Naive B cell (primary cell): ENCODE measurements at places on chromosomes 4 and X. TPM values are rescaled to one million over a fixed set of nuclear protein-coding genes. Genes with fewer than 3 reads are reported as not detected.

GRCh38 chrX:45862801-45863200 lies 662.1 kb upstream of the DIPK2B start:
- H3K36me3 ChIP-seq = no peaks in the 10 kb centered on the region
- H3K4me1 ChIP-seq = no peaks in the 10 kb centered on the region
- no peak overlapping the region for H3K27ac ChIP-seq
- no peak overlapping the region for H3K4me3 ChIP-seq
- no peak for DNase-seq
- H3K27me3 ChIP-seq = no peaks in the 10 kb centered on the region

- peaks cover 18% of the 10 kb centered on the region for H3K27me3 ChIP-seq
- H3K4me1 ChIP-seq = no peaks in the 10 kb centered on the region
- no peak overlapping the region for H3K27ac ChIP-seq
- no peak overlapping the region for H3K4me3 ChIP-seq
- DNase-seq = no peak
- H3K36me3 ChIP-seq = no peaks in the 10 kb centered on the region
Measured at GRCh38 chrX:17214962-17215361, 160.0 kb upstream of the NHS start.

GRCh38 chrX:116499780-116500179 lies 37.0 kb upstream of the CT83 start:
- no peak overlapping the region for H3K4me3 ChIP-seq
- no peaks in the 10 kb centered on the region for H3K27me3 ChIP-seq
- no peaks in the 10 kb centered on the region for H3K36me3 ChIP-seq
- no peaks in the 10 kb centered on the region for H3K4me1 ChIP-seq
- DNase-seq = no peak

DNA sequence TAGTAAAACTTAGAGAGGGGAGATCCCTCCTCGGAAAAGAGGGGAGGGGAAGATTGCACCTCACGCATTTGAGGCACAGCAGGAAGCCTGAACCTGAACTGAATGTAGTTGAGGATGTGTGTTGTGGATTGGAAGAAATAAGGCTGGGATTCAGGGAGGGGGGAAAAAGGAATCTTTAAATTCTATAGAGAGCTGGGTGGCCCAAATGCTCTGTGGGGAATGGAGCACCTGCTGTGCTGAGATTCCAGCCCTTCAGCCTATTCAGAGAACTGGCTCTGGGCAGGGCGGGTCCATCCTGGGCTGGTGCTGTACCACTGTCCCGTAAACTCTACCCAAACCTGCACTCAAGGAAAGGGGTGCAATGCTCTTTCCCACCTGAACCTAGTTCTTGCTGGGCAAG lies 4.1 kb downstream of the FOXO4 start:
- H3K36me3 ChIP-seq = no peaks in the 10 kb centered on the region
- H3K4me3 ChIP-seq = no peak overlapping the region
- peaks cover 41% of the 10 kb centered on the region for H3K4me1 ChIP-seq
- DNase-seq = no peak
- H3K27me3 ChIP-seq = no peaks in the 10 kb centered on the region

DNA sequence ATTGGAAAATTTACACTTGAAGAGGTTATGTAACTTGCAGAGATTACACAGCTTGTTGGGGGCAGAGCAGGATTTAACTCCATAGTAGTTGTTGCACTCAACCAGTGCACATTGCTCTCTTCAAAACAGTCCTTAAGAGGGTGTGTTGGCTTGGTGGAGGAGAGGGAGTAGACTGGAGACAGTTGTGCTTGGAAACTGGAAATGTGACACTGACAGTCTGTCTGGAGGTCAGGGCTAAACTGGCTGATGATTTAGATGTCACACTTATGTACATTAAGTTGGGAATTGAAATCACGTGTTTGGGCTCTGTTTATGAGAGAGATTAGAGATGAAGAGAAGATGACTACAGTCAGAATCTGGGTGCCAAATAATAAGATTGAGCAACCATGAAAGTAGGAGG lies 32.9 kb downstream of the CCSER1 start:
- peaks cover 32% of the 10 kb centered on the region for H3K4me1 ChIP-seq
- no peak overlapping the region for H3K4me3 ChIP-seq
- H3K36me3 ChIP-seq = no peaks in the 10 kb centered on the region
- DNase-seq = no peak
- no peaks in the 10 kb centered on the region for H3K27me3 ChIP-seq

GRCh38 chr4:110197529-110198042 lies 829 bp downstream of the ELOVL6 start:
- no peaks in the 10 kb centered on the region for H3K36me3 ChIP-seq
- H3K4me1 ChIP-seq = peaks cover 32% of the 10 kb centered on the region
- DNase-seq = peak; percentile 20
- peak overlapping the region; percentile 96 for H3K4me3 ChIP-seq
- H3K27me3 ChIP-seq = no peaks in the 10 kb centered on the region

DNA sequence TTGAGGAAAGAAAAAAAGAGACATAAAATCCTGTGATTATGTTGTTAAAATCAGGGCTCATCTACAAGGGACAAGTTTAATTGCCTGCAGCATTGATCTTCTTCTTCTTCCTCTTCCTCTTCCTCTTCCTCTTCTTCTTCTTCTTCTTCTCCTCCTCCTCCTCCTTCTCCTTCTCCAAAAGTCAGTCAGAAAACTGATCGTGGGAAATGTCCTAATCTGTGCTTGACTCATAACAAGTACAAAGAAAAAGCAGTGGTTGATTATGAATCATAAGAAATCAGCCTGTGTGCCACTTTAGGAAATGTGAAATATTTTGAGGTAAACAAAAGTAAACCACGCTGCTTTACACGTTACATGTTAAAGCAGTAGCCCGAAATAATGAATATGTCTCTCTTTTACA lies 2.7 kb upstream of the ATP10D start:
- H3K4me3 ChIP-seq = peak overlapping the region; percentile 0
- peaks cover 43% of the 10 kb centered on the region for H3K4me1 ChIP-seq
- H3K36me3 ChIP-seq = peaks cover 8% of the 10 kb centered on the region
- peak overlapping the region; percentile 93 for H3K27ac ChIP-seq
- DNase-seq = no peak
- no peaks in the 10 kb centered on the region for H3K27me3 ChIP-seq

DNA sequence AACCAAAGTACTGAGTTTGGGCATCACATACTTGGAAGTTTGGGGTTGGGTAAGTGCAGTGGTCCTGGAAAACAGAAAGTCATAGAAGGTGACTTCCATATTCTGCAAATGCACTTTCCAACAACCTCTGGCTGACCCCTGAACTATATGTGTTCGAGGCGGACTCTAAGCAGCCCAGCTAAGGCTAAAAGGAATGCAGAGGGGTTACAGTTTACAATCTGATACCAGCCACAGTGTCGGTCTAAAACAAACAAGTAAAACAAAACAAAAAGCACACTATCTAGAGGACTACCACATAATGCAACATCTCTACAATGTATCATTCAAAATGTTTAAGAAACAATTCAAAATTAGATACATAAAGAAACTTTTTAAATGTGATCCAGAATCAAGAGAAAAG lies 185.6 kb downstream of the ADAMTS3 start:
- DNase-seq = no peak
- no peaks in the 10 kb centered on the region for H3K27me3 ChIP-seq
- H3K27ac ChIP-seq = no peak overlapping the region
- no peak overlapping the region for H3K4me3 ChIP-seq
- no peaks in the 10 kb centered on the region for H3K4me1 ChIP-seq

DNA sequence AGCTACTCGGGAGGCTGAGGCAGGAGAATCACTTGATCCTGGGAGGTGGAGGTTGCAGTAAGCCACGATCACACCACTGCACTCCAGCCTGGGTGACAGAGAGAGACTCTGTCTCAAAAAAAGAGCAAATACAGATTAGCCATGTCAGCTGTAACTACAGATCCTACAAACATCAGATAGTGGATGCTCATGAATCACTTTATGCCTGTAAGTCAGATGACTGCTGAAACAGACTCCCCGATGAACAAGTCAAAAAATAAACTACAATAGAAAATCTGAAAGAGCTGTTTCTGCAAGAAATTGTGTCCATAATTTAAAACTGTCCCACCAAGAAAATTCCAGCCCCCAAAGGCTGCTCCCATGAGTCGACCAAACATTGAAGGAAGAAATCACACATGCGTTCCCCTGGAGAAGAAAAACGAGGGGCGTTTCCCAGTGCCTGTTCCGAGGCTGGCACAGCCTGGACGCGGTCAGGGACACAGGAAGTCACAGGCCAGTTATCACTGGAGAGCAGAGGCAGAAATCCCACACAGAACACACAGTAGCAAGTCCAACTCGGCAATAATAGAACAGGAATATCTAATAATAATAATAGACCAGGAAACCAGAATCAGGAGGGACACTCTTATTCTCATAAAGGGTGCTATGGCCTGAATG lies 30.0 kb upstream of the GTPBP6 start:
- no peak for DNase-seq
- no peak overlapping the region for H3K27ac ChIP-seq
- no peak overlapping the region for H3K4me3 ChIP-seq

DNA sequence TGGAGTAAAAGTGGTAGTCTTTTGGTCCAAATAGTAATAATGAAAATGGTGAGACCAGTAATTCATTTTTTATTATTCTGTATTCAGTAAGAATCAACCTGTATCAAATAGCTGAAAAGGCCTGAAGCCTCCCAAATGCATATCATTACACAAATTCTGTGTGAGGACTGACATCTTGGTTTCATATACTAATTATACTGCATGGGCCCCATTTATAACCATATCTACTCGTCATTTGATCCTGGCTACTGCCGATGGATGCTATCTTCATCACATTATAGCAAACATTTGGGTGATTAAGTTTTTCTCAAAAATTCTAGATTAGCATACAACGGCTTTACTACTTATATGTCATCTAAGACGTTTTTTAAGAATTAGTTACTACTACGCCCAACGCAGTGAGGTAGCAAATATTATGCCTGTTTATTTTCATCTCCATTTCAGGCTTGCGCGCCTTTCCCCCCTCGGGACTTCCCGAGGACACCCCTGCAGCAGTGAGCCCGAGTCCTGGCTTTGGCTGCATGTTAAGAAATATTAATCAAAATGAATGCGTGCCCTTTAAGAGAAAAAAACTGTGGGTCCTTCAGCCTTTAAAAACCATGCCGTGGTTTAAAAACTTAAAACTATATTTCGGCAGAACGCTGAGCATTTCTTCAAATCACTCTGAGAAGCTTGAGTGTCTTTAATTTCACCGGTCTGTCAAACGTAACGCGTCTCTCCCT lies 814 bp upstream of the MMAA start:
- H3K4me1 ChIP-seq = peaks cover 20% of the 10 kb centered on the region
- H3K4me3 ChIP-seq = peak overlapping the region; percentile 98
- H3K27ac ChIP-seq = peak overlapping the region; percentile 92
- no peaks in the 10 kb centered on the region for H3K27me3 ChIP-seq

DNA sequence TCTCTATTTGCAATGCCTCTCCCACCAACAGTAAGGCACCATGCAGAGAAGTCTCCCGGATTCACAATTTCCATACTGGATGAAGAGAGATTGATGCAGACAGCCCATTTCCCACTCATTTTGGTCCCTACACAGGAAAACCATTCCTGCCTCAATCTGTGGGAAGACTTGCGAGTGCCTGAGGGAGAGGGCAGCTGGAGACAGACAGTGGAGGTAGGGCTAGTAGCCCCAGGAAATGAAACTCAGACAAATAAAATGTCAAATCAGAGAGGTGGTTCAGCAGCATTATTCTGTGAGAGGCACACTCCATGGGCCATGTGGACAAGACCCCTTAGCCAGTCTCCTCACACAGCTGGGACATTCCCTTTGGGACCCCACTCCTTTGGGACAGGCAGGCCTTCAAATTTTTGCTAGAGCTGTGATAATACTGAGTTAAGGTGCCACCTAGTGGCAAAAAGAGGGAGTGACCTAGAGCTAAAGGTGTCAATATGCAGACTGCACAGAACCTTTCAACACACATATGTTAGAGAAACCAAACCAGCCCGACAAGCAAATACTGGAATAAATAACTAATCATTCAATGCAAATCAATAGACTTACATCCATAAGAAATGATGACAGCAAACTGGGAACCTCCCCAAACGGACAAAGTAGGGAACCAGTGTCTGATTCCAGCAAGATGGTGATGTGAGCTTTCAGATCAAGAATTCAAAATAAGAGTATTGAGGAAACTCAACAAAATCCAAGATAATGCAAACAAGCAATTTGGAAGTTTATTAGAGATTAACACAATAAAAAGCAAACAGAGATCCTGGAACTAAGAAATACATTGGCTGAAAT lies 1865.3 kb upstream of the AGA start:
- DNase-seq = peak; percentile 1
- H3K36me3 ChIP-seq = no peaks in the 10 kb centered on the region
- H3K4me3 ChIP-seq = no peak overlapping the region
- no peaks in the 10 kb centered on the region for H3K27me3 ChIP-seq
- H3K27ac ChIP-seq = no peak overlapping the region
- no peaks in the 10 kb centered on the region for H3K4me1 ChIP-seq

DNA sequence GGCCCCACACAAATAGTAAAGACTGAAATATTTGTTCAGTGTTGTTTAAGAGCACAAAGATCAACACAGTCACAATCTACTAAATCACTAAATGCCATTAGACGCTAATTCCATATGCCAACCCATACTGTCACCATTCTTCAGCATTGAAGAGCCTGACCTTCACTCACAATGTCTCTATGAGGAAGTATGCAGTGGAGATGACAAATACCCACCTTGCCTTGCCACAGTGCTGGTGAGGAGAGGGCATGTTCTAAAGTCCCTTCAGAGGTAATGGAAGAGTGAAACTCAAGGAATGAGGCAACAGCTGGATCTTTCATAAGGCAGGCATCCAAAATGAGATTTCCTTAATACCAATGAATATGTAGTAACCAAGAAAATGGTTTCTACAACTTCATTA lies 50.4 kb downstream of the FRMD7 start:
- no peak for DNase-seq
- no peak overlapping the region for H3K4me3 ChIP-seq
- H3K27ac ChIP-seq = no peak overlapping the region
- no peaks in the 10 kb centered on the region for H3K4me1 ChIP-seq
- peaks cover 8% of the 10 kb centered on the region for H3K27me3 ChIP-seq

DNA sequence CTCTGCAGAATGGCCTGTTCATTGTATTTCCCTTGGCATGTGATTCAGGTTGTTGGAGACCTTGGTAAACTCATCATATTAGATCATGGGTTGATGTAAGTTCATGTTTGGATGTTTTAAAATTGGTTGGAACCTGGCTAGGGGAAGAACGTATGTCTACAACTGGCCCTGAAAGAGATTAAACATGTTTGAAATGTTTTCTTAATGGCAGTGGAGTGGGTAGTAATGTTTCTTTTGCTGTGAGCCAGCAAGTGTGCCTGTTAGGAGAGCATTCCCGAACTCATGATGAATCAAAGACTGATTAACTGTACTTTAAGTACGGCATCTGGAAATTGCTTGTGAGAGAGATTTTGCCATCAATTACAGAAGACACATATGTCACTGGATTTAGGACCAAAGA lies 44.5 kb upstream of the SLC4A4 start:
- H3K27me3 ChIP-seq = no peaks in the 10 kb centered on the region
- H3K4me3 ChIP-seq = no peak overlapping the region
- no peak for DNase-seq
- no peaks in the 10 kb centered on the region for H3K4me1 ChIP-seq
- no peak overlapping the region for H3K27ac ChIP-seq

- no peak for DNase-seq
- no peak overlapping the region for H3K27ac ChIP-seq
- peaks cover 4% of the 10 kb centered on the region for H3K27me3 ChIP-seq
Measured at GRCh38 chr4:75881476-75881875, 20.8 kb downstream of the PPEF2 start.

Gene MFAP3L
- not detected for polyA plus RNA-seq
